Peyer's patch (tissue), 4 donors: ENCODE measurements at places on chromosomes 5 and 9. TPM values are rescaled to one million over a fixed set of nuclear protein-coding genes. Genes with fewer than 3 reads are reported as not detected.

Gene CBY3
- total RNA-seq, result not detected

DNA sequence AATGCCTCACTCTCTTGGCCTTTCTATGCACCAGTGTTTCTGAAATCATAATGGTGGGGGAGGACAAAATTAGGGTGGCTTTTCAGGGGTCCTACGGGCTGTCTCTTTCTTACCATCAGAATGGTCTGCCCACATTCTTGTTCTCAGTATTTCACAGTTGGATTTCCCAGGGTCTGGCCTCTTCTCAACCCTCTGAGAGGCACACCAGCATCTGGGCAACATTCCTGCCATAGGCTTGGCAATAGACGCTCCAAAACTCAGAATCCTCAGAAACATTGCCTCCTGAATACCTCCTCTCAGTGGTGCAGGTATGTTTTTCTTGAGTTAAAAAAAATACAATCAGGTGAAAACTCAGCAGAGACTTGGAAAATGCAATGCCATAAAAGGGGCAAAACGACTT, 358.3 kb downstream of the NTRK2 start:
- DNase-seq, result no peak
- no peaks in the 10 kb centered on the region for H3K36me3 ChIP-seq
- no peaks in the 10 kb centered on the region for H3K27me3 ChIP-seq
- no peak overlapping the region for H3K4me3 ChIP-seq
- H3K27ac ChIP-seq, result no peak overlapping the region

- peaks cover 18% of the 10 kb centered on the region for H3K4me1 ChIP-seq
- no peaks in the 10 kb centered on the region for H3K27me3 ChIP-seq
- peak overlapping the region; percentile 49 for H3K4me3 ChIP-seq
- DNase-seq, result peak; percentile 76
- peak overlapping the region; percentile 77 for H3K27ac ChIP-seq
- no peaks in the 10 kb centered on the region for H3K36me3 ChIP-seq
These were observed 9.1 kb downstream of the PTCH1 start for GRCh38 chr9:95507464-95508241.

GRCh38 chr5:135052511-135053145, 18.6 kb upstream of the PITX1 start:
- H3K36me3 ChIP-seq, result no peaks in the 10 kb centered on the region
- H3K4me1 ChIP-seq, result no peaks in the 10 kb centered on the region
- H3K27me3 ChIP-seq, result no peaks in the 10 kb centered on the region
